ENCODE measurements at places on chromosomes 3 and 15.

- DNase-seq: no peak
Observed at GRCh38 chr15:39778021-39778420, 4.6 kb downstream of the FSIP1 start.

- no peak for DNase-seq
Observed at GRCh38 chr15:58605931-58606530, 143.5 kb downstream of the ADAM10 start.

DNA sequence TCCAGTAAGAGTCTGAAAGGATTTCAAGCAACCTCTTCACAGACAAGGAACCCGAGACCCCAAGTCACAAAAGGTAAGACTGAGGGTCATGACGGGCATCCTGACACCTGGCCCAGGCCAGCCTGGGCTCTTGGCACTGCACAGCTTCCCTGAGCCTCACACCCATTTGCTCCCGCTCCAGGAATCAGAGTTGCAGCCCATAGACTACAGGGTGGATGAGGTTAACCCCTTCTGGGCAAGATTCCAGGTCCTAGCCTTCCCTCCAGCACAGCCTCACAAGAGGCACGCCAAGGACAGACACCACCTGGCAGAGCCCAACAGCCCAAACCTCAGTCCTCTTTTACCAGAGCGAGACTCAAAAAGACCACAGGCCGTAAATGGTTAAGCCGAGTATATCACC is 36.2 kb downstream of the RBPMS2 start:
- DNase-seq: no peak

- DNase-seq: peak; percentile 52
Observed at GRCh38 chr15:43808960-43809678, 8.7 kb downstream of the HYPK start.

GRCh38 chr3:43638594-43639447 is 17.0 kb upstream of the ANO10 start:
- no peak for DNase-seq

All from GM13977 (cell line).